GM13976 (cell line): ENCODE measurements at places on chromosomes 13 and 19.

DNA sequence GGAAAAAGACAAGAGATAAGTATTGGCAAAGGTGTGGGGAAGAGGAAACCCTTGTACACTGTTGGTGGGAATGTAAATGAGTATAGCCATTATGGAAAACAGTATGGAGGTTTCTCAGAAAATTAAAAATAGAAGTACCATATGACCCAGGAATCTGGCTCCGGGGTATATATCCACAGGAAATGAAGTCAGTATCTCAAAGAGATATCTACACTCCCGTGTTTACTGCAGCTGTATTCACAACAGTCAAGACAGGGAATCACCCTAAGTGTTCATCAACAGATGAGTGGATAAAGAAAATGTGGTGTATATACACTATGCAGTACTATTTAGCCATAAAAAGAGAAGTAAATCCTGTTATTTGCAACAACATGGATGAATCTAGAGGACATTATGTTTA is 13.5 kb downstream of the KCTD12 start:
- no peak for DNase-seq

GRCh38 chr19:55080968-55081769 is 5.5 kb downstream of the EPS8L1 start:
- peak; percentile 98 for DNase-seq

DNA sequence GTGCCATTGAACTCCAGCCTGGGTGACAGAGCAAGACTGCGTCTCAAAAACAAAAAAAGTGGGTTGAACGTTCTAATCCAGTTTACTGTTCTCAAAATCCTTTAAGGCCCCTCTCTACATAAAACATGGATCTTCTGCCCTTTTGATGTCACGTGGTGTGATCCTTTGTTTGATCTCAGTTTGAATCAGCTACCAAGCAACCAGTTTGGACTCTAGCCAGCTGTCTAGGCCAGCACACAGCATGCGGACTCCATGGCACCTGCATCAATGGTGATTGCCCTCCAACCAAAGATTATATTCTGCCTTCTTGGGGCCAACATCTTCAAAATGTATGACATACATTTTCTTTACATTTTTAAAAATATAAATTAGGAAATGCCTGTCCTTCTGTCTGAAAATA is 365.4 kb downstream of the NDFIP2 start:
- no peak for DNase-seq

DNA sequence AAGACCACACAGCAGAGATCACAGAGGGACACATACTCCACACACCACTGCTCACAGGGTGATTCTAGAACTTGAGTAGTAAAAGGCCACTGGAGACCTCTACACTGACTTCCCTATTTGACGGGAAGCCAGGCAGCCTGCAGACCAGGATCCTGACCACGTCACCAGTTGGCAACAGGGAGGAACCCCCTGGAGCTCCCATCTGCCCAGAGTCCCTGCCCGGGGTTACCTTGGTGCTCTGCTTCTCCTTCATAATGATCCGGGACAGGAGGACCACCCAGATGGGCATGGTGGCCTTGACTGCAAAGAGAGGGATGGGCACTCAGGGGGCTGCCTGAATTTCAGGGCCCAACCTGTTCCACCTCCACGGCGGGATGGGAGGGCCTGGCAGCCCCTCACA is 932 bp downstream of the SLC35E1 start:
- DNase-seq = no peak

- DNase-seq = no peak
These were observed 617.7 kb upstream of the SLITRK1 start for GRCh38 chr13:84500016-84500415.

- DNase-seq = no peak
These were observed 7.1 kb upstream of the CIRBP start for GRCh38 chr19:1261798-1262622.

- no peak for DNase-seq
These were observed 29.1 kb downstream of the CEBPG start for GRCh38 chr19:33402421-33403220.

DNA sequence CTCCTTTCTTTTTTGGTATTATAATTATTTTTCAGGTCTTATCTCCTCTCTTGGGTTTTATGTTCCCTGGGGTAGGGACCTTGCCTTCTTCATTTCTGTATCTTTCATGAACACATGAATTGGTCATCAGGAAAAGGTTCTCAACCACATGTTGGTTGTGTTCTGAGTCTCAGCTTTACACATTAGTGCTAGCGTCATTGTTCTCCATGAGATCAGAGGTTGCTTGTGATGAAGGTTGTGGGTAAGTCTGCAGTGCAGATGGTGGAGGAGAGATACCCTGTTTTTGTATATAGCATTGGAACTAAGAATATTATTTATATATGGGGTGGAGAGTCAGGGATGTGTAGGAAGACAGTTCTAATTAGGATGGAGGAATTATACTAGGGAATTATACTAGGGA is 24.5 kb upstream of the CEACAM8 start:
- DNase-seq = no peak

- no peak for DNase-seq
These were observed 1.6 kb upstream of the PDE4C start for GRCh38 chr19:18227781-18228271.

DNA sequence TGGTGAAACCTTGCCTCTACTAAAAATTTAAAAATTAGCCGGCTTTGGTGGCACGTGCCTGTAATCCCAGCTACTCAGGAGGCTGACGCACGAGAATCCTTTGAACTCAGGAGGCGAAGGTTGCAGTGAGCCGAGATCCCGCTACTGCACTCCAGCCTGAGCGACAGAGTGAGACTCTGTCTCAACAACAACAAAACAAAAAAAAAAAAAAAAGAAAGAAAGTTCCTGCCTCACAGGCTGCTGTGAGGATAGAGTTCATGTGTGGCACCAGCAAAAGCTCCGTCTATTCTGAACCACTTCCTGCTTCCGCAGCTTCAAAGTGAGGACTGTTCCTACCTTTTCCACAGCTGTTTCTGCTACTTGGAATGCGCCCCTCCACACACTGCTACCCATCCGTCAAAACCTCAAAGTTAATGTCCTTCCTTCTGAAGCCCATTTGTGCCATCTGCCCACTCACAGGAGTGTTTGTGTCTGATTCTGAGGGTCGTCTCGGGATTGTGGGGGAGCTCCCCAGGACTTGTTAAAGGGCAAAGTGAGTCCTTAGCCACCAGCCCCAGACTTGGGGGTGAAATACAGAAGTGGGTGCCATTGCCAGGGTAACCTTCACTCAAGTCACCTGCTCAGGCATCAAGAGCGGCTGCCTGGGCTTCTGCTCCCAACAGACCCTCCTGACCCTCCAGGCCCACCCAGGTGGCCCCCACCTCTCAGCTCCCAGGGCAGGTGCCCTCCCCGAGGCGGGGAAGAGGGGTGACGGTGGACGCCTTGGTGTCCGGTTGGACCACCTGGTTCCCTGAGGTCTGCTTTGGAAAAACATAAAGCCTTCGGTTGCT is 2.9 kb downstream of the MFSD12 start:
- DNase-seq = no peak
